ENCODE measurements at places on chromosomes 11 and 22.

DNA sequence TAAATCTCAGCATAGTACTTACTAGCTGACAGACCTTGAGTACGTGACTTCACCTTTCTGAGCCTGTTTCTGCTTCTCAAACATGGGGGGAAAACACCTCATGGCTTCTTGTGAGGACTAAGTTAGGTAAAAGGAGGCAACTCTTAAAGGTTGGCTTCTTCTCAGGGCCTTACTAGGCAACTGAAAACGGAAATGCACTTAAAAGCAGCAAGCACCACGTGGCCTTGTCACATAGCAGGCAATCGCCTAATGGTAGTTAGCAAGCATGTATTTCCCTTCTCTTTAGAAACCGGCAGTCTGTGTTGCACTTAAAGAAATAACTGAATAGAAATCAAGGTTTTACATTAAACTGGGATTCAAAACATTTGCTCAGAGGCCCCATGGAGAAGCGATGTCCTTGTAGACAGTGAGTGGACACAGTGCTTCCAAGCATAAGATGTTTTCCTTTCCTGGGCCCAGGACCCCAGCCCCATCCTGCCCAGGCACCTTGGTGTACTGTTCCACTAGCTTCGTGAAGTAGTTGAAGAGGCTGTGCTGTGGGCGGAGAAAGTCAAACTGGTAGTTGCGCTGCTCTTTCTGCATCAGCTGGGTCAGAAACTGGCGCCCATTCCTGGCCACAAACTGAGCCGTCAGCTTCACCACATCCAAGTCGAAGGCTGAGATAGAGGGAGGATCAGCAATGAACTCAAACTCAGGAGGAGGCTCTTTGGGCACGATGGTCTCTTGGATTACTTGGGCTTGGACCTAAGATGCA, 12.1 kb downstream of the SF3A1 start:
- DNase-seq, result no peak

DNA sequence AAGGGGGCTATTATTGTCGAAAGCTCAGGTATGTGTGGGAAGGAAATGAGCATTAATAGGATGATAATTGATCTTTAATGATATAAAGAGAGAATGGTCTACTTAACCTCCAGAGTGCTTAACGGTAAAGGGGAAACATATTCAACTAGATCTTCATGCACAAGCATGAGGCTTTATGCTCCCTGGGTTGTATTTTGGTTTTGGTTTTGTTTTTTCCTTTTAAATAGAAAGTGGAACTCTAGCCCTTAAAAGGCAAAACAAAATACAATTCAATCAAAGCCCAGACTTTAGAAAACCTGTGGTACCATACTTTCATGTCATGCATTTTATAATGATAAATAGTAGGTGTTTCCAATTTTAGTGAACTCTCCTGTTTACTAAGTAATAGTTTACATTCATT, 622.7 kb downstream of the METTL15 start:
- DNase-seq, result no peak

- no peak for DNase-seq
These were observed 1.1 kb downstream of the SPINDOC start for GRCh38 chr11:63814383-63814736.

DNA sequence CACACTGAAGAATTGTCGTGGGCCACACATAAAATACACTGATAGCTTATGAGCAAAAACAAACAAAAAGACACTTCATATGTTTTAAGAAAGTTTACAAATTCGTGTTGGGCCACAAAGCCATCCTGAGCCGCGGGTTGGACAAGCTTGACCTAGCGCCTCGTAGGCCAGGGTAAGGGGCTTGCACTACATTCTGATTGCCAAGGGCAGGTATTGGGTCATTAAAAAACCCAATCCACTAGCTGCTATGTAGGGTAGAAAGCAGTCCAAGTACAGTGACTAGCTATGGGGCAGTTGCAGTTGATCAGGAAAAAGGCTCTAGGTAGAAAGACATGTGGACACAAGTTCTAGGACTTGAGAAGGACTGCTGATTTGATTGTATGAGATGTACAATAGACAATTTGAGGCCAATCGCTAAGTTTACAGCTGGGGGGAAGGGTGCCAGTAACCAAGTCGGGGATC, 14.0 kb downstream of the KDELR3 start:
- no peak for DNase-seq

All from stimulated activated CD8-positive, alpha-beta memory T cell treated with anti-CD3 and anti-CD28 coated beads, Interleukin-12 subunit alpha, Interleukin-12 subunit beta, amount 100 ng/mL, for 1 hour (primary cell).